ENCODE measurements at places on chromosomes 7 and 10.

DNA sequence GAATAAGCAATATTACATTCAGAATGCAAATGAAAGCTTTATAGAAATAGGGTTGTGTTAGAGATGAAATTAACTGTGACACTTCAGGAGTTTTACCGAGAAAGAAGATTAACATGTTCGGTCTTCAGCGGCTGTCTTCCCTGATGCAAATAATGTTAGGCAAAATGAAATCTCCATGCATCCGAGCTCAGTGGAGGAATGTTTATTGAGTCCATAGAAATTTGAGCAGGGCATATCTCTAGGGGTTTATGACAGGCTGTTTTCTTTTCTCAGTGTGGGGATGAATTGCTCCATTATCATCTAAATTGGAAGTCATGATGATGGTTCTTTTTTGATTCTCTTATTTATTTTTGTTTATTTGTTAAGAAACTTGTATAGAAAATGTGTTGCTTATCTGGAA lies 31.7 kb downstream of the DYNC1I1 start:
- DNase-seq: no peak

DNA sequence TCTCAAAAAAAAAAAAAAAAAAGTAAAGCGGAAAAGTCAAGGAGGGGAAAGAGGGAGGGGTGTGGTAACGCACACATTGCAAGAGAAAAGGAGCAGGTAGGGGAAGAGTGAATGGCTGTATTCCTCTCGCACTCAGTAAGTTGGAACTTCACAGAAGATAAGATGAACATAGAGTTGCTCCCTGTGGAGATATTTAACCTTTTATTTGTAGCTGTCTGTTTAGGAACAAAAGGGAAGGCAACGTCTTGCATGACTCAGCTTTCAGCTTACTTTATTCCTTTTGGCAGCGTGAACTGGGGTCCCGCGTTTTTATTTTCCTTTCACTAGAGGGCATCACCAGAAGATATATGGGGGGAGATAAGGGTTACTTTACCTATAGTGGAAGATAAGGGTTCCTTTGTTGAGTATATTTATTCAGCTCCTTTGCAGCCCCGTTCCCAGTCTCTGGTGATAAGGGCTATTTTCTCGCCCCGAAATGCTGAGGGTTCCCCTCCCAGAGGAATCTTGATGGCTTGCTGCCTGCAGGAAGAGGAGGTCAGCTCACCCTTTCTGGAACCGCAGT lies 78.5 kb downstream of the APBB1IP start:
- no peak for DNase-seq

GRCh38 chr7:116802746-116803152 lies 59.6 kb upstream of the CAPZA2 start:
- DNase-seq: no peak

- no peak for DNase-seq
These were observed 85.9 kb downstream of the ADAM12 start for GRCh38 chr10:126302476-126302756.

DNA sequence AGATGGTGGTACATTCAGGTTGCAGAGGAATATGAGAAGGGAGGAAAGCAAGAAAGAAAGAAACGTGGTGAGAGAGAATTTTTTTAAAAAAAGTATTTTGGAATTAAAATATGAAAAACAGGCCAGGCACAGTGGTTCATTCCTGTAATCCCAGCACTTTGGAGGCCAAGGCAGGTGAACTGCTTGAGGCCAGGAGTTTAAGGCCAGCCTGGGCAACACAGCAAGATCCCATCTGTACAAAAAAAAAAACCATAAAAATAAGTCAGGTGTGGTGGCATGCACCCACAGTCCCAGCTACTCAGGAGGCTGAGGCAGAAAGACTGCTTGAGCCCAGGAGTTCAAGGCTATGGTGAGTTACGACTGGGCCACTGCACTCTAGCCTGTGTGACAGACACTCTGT lies 112.1 kb downstream of the PARD3 start:
- no peak for DNase-seq

GRCh38 chr7:3087243-3087755 lies 43.6 kb upstream of the CARD11 start:
- no peak for DNase-seq

DNA sequence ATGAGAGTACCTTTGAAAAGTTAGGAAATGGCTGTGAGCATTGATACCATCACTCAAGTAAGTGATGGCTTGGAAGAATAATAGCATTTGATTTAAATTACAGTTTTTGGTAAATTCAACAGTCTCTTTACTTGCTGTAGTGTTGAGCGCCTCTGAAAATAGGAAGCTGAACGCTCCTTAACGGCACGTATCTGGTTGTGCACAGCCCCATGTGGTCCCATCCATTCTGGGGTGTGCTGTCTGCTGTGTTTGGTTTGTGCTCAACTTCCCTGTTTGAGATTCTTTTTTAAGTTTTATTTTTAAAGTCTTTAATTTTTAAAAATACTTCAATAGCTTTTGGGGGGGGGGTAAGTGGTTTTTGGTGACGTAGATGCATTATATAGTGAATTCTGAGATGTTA lies 51.5 kb downstream of the DNAJB6 start:
- DNase-seq: no peak

GRCh38 chr7:33578881-33579672 lies 326.3 kb upstream of the BMPER start:
- DNase-seq: no peak

DNA sequence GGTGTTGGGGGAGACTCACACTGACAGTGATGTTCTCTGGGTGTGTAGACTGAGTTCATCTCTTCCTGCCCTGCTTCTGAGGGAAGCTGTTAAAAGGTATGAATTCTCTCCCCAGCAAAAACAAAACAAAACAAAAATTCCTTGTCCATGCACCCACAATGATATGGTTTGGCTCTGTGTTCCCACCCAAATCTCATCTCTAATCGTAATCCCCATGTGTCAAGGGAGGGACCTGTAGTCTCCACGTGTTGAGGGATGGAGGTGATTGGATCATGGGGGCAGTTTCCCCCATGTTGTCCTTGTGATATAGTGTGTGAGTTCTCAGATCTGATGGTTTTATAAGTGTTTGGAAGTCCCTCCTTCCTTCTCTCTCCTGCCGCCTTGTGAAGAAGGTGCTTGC lies 245.5 kb downstream of the GALNT17 start:
- no peak for DNase-seq

DNA sequence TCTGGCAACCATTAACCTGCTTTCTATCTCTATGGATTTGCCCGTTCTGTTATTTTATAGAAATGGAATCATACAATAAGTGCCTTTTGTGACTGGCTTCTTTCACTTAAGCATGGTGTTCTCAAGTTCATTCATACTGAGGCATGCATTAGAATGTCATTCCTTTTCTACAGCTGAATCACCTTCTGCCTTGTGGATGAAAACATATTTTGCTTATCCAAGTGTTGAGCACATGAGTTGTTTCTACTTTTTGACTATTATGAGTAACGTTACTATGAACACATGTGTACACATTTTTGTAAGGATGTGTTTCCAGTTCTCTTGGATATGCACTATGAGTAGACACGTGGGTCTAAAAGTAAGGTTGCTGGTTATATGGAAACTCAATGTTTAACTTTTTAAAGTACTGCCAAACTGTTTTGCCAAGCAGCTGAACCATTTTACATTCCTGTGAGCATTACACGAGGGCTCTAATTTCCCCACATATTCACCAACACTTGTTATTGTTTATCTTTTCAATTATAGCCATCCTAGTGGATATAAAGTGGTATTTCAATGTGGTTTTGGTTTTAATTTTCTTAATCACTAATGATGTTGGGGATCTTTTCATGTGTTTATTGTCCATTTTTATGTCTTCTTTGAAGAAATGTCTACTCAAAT lies 241.3 kb downstream of the FANK1 start:
- DNase-seq: no peak
